ENCODE measurements at places on chromosomes 1 and 21. TPM values are rescaled to one million over a fixed set of nuclear protein-coding genes. Genes with fewer than 3 reads are reported as not detected.

DNA sequence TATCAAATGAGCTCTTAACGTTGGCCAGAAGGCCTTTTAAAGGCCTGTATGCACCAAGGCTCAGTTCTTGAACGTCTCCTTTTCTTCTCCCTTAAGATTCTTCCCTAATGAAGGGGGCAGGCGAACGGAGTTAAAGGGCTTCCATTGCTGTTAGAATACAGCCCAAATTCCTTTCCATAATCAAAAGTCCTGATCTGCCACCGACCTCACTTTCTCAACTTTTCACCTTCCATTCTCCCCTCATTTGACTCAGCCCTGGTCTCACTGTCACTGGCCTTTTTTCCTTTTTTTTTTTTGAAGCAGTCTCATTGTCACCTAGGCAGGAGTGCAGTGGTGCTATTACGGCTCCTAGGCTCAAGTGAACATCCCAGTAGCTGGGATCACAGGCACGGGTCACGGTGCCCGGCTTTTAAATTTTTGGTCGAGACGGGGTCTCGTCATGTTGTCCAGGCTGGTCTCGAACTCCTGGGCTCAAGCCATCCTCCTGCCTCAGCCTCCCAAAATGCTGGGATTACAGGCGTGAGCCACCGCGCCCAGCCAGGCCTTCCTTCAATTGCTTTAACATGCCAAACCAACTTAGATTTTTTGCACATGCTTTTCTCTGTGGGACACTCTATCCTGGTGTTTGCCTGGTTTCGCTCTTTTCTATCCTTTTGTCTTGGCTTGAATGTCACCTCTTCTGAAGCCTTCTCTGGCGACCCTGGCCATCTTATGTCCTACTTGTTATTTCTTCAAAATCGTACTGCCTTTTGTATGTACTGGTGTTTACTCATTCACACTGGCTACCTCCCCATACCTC is 612 bp upstream of the CMPK1 start:
- no peak for DNase-seq

- peak; percentile 80 for DNase-seq
Measured at GRCh38 chr1:162145280-162145965, 75.9 kb downstream of the NOS1AP start.

GPR61 gene
- not detected for total RNA-seq

DNA sequence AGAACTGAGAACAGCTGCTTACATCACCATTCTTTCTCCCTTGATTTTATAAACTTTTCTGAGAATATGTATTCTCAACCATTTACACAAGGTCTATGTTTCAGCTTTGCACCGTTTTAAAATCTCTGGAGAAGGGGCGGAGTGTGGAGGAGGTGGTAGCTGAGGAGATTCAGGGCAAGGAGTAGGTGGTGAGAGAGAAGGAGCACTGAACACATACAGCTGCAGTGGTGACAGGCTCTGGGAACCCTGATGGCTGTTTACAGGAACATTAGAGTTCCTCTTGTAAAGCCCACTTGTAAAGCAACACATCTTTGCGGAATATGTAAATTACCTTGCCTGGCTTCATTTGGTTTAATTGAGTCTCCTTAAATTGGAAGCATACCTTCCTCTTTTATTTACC is 89.7 kb downstream of the SMYD2 start:
- no peak for DNase-seq

IGSF21 gene
- total RNA-seq = not detected

DNA sequence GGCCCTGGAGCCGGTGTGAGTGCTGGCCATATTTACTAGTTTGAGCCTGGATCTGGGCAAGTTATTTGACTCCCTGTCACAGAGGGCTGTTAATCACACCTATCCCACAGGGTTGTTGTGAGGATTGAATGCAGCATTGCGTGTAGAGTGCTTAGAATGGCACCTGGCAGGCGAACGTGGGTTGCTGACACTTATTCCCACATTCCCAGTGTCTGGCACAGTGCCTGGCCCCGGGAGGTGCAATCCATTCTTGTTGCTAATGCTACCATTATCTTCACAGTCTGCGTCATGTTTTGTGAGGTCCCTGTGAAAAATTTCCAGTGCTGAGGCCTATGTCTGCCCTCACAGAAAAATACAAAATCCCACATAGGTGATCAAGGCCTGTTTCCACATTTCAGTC is 66.1 kb downstream of the CD2 start:
- DNase-seq = no peak

DNA sequence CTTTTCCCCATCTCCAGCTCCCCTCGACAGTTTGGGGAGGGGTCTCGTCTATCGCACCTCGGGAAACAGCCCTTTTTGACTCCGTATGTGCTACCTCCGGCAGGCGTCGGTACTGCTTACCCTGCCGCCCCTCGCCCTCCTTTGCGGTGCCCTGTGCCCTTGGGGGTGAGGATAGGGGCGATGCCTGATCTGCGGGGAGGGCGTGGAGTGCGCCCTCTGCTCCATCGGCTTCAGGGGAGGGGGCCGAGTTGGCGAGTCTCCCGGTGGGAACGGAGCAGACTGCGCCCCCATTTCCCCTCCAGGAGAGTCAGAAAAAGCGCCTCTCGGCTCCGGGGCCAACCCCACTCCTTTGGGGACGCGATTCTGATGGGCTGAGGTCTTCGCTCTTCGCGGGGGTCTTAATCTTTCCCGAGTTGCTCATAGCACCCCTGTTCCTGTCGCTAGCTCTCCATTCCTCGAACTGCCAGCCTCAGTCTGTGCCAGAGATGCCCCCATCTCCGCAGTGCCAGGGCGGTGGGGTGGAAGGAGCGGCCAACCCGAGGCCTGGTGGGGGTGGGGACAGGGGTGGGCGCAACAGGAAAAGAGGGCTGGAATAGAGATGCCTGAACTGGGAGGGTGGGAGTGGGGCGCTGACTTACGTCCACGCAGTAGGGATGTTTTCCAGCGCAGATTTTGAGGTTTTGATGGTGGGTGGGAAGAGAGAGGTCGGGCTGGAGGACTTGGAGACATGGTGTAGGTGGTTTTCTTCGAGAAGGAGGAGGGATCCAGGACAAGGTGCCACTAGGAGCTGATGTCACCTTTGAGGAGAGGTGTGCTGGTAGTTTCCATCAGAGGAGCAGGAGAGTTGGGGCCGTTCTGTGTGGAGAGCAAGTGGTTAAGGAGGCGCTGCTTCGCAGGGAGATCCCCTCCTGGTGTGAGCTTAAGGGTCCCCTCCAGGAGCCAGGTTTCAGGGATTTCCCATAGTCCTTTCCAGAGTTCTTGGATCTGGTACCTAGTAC is 674 bp downstream of the PPFIA4 start:
- no peak for DNase-seq

DNA sequence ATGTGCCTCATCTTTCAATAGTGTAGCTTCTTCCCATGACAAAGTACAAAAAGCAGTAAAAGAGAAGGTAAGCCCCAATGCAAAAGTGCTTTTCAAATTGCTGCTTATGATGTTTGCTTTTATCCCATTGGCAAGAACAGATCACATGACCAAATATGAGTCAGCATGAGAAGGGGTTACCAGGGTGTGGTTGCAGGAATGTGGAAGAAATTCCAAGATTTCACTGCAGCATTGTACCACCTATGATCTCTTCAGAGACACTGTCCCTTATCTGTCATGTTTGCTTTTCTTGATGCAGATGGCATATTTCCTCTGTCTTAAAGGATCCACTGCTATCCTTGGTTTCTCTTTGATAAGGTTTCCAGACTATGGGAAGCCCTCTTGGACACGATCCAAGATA is 1006.9 kb upstream of the PRMT6 start:
- DNase-seq = no peak

KRTAP7-1 gene
- total RNA-seq = not detected
